Activated T-cell treated with anti-CD3 and anti-CD28 coated beads, Interleukin-2, amount 50 U/mL, for 48 hours (primary cell): ENCODE measurements at places on chromosomes 3 and 15.

- peak; percentile 81 for DNase-seq
These were observed 6.3 kb downstream of the LRRC31 start for GRCh38 chr3:169863458-169863899.

DNA sequence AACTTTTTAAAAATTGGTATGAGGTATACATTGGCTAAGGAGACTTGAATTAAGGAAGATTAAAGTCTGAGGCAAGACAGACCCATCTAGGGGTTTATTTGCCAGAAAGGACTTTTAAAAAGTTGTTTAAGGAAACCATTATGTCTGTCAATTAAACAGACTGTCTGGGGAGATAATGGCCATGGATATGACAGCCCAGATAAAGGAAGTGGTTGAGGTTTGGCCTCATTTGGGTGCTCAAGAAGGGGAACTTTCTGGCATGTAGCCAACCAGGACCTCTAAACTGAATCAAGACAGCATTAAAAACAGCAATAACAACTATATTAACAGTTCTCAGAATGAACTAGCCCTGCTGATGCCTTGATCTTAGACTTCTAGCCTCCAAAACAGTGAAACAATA, 9.9 kb upstream of the CD200R1L start:
- no peak for DNase-seq

DNA sequence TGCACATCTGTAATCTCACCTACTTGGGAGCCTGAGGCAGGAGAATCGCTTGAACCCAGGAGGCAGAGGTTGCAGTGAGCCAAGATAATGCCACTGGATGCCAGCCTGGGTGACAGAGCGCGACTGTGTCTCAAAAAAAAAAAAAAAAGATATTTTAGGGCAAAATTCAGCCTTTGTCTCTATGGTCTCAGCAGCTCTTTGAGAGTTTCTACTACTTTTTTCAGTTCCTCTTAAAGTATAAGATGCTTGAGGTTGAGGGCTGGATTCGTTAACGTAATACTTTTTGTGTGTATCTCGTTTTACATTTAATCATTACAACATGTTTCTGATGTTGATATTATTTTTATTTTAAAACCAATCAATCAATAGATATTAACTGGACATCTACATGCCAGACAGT, 381.2 kb upstream of the TBL1XR1 start:
- no peak for DNase-seq

DNA sequence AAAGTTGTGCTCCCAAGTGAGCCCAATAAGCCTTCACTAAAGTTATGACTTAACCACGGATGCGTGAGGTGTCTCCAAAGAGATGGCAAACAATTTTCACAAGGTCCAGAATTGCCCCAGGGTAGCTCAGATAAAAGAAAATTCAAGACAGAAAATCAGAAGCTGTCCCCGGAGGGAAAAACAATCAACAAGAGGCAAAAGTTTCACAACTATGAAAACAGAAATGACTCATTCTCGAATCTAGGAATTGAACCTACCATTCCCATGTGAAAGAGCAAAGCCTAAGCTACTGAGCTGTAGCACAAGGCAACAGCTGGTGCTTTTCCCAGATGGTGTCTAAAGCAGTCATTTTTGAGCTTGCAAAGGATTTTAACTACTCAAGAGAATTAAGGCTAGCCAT, 33.5 kb upstream of the MKRN3 start:
- no peak for DNase-seq

DNA sequence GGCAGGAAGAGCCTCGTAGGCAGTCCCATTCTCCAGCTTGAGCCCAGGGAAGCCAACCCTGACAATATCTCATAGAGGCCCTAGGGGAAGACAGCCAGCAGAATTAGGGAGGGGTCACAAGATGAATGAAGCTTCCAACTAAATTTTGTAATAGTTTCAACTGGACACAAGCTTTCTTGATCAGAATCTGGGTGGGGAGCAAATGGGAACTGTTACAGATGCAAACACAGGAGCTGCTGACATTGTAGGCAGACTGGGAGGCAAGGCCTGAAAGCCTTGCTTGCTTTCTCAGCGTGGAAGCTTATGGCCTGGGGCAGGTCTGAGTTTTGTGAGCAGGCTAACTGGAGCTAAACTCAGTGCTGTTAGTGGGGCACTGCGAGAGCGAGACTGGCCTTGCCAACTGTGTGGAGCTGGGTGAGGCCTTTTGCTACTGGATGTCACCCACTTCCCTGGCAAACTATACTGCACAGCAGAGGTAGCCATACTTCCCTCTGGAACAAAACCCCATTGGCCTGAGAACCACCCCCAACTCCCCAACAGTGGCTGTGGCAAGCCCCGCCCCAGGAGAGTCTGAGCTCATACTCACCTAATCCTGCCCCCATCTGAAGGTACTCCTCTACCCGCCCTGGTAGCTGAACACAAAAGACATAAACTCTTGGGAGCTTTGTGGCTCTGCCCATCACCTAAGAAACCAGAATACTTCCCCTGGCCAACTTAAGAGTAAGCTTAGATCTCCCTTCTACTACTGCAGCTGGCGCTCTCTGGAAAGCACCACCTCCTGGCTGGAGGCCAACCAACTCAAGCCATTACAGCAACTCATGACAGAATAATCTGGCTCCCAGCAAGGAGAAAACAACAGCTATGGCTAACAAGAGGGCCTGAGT, 42.9 kb downstream of the CFAP20DC start:
- DNase-seq: no peak

DNA sequence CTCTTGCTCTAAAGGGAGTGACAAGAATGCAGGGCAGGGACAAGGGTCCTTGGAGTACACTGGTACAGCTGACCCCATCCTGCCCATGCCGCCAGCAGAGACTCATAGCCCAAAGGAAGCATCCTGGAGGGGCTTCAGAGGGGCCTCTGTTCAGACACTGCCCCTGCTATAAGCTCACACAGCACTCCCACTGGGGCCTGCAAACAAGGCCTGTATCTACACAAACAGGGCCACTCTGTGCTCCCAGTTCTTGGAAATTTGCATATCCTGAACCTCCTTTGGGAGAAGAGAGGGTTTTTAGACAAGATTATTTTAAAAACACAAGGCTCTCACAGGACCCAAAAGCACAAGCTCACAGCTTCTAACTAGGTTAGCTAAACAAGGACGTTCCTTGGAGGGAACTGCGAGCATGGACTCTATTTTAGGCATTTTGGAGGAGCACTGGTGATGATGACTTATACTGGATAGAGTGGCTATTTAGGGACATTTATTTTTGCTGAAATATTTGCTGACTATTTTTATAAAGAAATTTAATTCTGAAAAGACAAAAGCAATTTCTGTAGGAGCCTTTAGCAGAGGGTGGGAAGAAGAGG, 16.4 kb upstream of the ANKRD34C start:
- DNase-seq: no peak

- DNase-seq: peak; percentile 29
These were observed at the start of gene TMEM266 for GRCh38 chr15:76059320-76060117. TMEM266 (plus strand) TSS chr15:76059985; CDS start chr15:76134264, 74,279 bp downstream.

DNA sequence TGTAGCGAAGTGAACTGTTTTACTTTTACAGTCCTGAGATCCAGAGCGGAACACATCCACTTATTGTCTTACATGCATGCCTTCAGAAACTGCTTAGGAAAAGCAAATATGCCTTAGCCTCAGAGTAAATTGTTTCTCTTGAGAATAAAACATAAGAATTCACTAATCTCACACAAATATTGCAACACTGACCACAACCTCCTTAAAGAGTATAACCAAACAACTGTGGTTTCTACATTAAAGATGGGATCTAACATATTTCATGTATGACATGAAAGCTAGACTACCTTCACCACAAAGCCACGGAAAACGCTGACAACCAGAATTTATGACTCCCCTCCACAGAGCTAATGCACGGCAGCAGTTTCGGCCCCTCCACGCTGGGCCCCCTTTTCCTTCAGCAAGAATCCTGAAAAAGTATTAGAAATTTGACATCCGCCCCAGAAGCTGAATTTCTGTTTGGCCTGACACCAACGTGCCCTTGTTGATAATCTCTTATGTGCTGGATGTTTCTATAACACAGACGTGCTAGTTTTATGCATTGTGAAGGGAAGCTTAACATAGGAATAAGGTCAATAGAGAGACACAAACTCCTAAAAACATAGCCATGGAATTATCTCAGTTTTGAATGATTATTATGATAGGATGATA, 84.6 kb downstream of the GREM1 start:
- DNase-seq: peak; percentile 28

- no peak for DNase-seq
These were observed 1.7 kb upstream of the HGD start for GRCh38 chr3:120683671-120684301.

- no peak for DNase-seq
These were observed 101.5 kb upstream of the MYO5C start for GRCh38 chr15:52397118-52397517.

DNA sequence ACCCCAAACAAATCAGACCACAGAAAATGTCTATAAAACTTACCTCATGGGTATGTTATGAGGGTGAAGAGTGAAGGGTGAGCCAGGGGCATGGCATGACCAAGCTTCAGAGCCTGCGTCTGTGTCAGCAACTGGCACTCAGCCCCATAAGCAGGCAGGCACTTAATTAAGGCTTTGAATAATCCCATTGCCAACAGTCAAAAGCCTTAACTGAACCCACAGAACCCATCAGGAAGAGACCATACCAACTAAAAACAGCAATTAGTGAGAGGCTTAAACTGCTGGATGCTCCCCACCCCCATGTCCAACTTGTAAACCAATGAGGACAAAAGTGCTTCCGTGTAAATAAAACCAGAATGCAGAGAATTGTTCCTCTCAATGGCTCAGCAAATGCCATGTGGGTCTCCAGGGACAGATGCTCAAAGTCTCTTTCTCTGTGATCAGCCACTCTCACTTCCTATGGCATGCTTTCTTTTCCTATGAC, 126.0 kb downstream of the MYLK start:
- DNase-seq: no peak

DNA sequence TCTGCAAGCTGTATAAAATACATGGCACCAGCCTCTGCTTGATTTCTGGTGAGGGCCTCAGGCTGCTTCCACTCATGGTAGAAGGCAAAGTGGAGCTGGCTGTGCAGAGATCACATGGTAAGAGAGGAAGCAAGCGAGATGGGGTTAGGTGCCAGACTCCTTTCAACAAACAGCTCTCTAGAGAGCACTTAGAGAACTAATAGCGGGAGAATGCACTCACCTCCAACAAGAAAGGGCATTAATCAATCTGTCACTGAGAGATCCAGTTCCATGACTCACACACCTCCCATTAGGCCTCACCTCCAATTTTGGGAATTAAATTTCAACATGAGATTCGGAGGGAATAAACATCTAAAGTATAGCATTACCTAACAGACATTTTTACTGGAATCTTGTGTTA, 644.1 kb upstream of the ARRDC4 start:
- no peak for DNase-seq

GRCh38 chr3:60046210-60046609, 996.4 kb upstream of the CFAP20DC start:
- DNase-seq: no peak

DNA sequence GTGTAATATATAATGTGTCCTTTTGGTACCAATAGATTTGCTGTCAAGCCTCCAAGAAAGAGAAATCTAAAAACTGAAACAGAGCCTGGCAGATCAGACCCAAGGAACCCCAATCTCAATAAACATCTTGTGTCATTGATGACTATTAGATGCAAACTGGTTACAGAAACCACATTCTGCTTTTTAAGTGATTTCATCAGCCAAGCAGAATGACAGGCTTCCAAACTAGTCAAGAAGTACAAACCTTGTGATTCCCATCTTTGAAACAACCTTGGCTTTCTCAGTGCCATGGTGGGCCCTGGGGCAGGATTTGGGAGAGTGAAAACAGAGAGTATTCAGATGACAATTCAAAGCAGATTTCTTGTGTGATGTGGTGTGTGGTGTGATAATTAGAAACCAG, 45.6 kb upstream of the STRIT1 start:
- DNase-seq: no peak
